Activated T-cell treated with anti-CD3 and anti-CD28 coated beads for 1 hour (primary cell): ENCODE measurements at places on chromosomes 7 and 10.

- DNase-seq, result no peak
These were observed 254.9 kb downstream of the KIAA1217 start for GRCh38 chr10:24463611-24464426.

DNA sequence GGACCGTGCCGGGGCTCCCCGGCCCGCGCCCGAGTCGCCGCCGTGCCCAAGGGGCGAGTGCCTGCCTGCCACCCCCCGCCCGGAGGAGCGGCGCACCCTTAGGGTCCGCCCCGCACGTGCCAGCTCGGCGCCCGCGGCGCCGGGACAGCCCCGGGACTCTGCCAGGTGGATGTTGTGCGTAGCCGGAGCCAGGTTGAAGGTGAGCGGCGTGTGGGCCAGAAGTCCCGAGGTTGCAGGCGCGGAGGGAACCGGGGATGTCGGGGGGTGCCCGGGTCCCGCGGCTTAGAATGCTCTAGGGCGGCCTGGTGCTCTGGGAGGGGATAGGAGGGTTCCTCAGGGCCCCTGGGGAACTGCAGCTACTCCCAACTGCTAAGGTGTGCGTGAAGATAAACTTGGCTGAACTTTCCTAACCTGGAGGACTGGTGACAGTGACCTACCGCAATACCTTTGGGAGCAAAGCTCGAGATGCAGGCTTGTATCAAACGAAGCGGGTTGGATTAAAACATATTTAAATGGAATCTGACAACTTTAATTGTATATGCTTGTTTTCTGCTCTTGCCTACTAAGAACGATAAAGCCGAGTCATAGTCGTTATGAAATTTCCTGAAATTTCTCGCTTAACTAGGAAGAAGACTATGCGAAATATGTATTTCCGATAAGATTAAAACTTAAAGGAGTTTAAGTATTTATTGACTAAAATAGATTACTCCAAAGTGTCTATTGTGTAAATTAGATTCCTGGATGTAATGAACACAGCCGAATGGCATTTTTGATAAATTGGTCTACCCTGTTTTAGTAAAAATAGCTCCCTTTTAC is at the start of gene CUX1:
Gene CUX1, plus strand, starts transcription at position 156 of the 816 bp plus-strand sequence. Its CDS starts 14 bp downstream, at position 170.
- no peak for DNase-seq

GRCh38 chr10:35643151-35644049 is 1.3 kb upstream of the FZD8 start:
- DNase-seq, result no peak

DNA sequence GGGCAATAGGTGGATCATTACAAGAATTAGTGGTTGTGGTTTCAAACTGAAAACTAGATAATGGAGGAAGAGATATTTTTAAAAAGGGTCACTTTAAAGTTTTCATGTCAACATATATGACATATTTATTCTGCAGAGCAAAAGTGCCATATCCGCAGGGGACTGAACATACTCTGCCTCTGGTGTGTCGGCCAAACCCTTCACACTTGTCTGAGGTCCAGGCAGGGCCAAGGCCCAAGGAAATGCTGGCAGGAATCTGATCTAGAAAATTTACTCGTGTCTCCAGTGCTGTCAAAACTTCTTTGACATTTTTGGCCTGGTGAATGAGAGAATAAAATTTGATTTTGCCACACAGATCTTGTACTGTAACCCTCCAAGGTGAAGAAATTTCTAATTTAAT is 562.3 kb downstream of the CCSER2 start:
- DNase-seq, result no peak

- DNase-seq, result no peak
These were observed 66.4 kb downstream of the MYOF start for GRCh38 chr10:93415693-93416092.

- DNase-seq, result no peak
These were observed 1472.6 kb upstream of the CELF2 start for GRCh38 chr10:9545073-9545472.
